ENCODE measurements at places on chromosomes 11 and 22.

DNA sequence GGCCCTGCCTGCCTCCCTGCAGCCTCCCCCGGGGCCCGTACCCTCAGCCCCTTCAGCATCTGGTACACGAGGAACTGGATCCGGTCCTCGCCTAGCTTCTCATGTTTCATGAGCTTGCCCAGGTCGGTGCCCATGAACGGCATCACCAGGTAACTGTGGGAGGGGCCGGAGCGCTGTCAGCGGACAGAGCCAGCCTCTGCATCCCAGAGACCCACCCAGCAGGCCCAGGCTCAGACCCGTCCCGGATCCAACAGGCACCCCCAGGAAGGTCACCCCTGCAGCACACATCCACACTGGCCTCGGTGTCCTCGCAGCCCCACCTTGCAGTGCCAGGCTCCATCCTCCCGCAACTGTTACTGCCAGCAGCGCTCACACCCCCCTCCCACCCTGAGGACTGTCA lies 4.4 kb downstream of the MAPK12 start:
- DNase-seq = peak; percentile 34

DNA sequence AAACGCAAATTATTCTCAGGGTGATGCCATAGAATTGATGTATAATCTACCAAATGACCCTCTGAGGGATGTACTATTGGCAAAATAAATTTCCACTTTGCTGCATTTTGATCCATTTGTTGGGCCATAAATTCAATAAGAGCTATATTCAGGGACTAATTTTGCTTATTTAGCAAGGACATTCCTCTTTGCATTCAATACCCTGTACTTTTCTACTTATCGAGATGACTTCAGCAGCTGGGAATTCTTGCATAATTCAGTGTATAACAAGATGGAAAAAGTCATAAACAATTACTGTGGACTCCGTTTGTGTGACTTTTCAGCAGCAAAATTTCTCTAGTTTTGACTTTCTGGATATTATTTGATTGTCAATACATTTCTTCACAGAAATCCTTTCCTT lies 744.7 kb upstream of the CCDC179 start:
- no peak for DNase-seq

DNA sequence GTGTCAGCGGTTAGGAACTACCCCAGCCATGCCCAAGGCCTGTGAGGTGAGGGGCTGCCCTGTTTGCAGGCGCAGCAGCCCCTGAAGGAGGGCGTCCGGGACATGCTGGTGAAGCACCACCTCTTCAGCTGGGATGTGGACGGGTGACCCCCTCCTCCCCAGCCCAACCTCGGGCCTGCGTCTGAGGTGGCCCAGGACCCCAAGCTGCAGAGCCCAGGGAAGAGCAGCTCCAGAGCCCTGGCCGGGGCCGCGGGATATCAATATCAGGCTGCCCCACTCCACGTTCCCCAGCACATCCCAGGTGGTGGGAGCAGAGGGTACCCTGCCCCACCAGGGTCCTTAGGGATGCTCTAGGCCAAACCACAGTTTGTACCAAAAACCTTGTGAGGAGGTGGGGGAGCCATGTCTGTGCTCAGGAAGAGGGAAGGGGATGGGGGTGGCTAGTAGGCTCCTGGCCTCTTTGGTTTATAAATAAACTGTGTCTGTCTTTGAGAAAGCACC lies 39.3 kb downstream of the SGSM3 start:
- DNase-seq = no peak

GRCh38 chr11:116644941-116645305 lies 127.9 kb downstream of the BUD13 start:
- DNase-seq = no peak

- no peak for DNase-seq
Measured at GRCh38 chr11:12716816-12717215, 42.6 kb downstream of the TEAD1 start.
